ENCODE measurements at places on chromosomes 5 and 9. TPM values are rescaled to one million over a fixed set of nuclear protein-coding genes. Genes with fewer than 3 reads are reported as not detected.

DNA sequence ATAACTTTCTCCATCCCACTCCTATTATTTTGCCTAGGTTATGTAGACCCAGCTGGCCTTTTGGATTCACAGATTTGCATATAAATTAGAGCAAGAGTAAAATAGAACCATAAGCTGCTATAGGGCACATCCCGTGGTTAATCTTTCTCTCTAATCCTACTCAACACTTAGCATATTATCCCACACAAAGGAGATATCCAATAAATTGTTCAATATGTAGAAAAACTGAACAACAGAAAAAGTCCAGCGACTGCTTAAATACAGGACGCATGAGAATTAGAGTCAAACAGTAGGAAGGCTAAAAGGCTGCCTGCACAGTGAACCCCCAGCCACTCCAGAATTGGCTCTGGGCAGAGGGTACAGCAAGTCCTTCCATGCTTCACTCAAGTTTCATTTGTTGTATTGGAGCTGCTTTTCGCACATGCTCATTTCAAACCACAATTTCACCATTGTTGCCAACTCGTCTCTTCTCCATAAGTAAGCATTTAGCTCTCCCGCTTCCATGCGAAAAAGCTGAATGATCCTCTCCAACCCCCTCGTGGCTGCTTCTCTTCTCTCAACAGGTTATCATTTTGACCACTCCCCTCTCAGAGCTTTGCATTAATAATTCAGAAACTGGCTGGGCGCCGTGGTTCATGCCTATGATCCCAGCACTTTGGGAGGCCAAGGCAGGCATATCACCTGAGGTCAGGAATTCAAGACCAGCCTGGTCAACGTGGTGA lies 14.1 kb upstream of the IQGAP2 start:
- no peak for DNase-seq

DNA sequence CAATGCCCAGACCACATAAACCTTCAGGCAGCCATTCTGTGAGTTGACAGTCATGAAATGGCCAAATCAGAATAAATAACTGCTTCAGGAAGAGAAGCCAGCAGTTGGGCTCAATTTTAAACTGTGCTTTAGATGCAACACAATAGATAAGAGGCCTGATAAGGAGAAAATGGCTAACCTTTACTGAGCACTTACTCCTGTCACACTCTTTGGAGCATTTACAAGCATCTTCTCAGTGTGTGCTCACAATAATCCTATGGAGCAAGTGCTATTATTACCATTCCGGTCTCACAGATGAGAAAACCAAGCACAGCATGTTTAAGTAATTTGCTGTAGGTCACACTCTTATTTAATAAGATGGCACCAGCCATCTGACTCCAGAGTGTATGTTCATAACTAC lies 11.5 kb upstream of the SH3RF2 start:
- DNase-seq = no peak

DNA sequence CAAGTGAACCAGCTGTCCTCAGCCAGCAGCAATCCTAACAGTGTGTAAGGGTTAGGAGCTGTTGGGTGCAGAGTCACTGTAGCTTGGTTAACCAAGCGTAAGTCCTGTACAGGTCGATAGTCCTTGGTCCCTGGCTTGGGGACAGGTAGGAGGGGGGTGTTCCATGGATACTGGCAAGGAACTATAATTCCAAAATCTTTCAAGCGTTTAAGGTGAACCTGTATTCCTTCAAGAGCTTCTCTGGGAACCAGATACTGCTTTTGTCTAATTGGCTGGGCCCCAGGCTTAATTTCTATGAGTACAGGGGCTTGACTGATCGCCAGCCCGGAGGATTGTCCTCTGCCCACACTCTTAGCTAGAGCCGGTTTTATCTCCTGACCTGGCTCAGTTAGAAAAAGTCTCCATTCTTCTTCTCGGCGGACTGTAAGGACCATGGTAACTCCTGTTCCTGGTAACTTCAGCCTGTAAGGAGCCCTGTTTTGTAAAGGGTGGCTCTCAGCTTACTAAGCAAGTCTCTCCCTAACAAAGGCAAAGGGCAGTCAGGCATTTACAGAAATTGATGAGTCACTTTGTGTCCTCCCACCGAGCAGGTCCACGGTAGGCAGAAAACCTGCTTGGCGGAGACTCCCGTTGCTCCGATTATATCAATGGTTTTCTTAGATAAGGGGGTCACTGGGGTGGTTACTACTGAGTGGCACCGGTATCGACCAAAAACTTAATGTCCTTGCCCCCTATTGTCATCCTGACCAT lies 6.0 kb upstream of the ZNF354C start:
- DNase-seq = no peak

DNA sequence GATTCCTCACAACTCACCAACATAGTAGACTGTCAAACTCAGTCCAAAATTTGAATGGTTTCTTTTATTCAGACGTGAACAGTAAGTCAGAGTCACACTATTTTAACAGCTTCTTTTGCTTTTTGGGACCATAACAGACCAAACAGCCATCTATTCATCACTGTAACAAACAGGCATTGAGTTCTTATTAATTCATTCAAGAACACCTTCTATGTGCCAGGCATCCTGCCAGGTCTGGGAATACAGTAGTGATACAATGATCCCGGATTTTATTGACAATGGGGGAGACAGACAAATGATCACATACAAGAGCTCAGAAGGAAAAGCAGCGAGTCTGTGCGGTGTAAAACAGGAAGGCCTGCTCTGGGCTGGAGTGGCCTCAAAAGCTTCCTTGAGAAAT lies 153.3 kb upstream of the ERCC6L2 start:
- no peak for DNase-seq

DNA sequence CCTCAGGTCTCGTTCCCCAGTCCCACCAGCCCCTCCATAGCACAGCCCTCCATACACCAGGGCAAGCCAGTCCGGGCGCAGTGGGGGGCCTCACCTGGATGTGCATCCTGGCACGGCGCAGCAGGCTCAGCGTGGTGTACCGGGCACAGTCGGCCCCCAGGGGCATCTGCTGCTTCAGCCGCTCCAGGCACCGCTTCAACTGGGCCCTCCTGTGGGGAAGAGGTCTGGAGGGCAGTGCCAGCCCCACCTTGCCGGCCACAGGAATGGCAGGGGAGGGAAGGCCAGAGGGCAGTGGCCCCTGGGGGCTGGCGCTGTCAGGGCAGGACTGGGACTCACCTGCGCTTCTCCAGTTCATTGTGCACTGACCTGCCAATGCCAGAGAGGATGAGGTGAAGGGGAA lies 1.4 kb downstream of the MXD3 start:
- peak; percentile 87 for DNase-seq

GRCh38 chr9:738209-738915 lies 103.1 kb upstream of the DMRT1 start:
- no peak for DNase-seq

DNA sequence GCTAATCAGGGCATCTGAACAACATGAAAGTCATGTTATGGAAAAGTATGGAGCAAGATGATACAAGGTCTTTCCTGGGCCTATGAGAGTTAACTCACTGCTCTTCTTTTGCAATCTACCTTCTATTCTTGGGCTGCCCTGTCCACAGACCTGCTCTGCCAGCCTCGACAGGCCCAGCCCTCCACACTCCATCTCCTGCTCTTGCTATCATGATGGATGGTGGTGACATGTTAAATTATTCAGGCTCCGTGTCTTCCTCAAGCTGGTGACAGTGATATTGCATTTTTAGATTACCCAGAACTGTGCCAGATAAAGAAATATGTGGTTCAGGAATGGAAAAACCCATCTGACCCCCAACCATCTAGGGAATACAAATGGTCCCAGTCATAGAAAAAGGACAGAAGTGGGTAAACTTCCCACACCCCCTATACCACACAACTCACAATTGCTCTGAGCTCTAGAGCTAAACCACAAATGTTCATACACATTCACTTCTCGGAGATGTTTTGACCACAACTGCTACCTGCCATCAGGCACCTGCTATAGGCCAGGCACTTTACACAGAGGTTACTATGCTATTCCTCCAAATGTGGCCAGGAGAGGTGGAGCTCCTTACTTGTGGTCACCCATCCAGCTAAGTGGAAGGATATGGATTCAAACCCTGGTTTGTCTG lies 311.3 kb downstream of the ASTN2 start:
- DNase-seq = no peak

DNA sequence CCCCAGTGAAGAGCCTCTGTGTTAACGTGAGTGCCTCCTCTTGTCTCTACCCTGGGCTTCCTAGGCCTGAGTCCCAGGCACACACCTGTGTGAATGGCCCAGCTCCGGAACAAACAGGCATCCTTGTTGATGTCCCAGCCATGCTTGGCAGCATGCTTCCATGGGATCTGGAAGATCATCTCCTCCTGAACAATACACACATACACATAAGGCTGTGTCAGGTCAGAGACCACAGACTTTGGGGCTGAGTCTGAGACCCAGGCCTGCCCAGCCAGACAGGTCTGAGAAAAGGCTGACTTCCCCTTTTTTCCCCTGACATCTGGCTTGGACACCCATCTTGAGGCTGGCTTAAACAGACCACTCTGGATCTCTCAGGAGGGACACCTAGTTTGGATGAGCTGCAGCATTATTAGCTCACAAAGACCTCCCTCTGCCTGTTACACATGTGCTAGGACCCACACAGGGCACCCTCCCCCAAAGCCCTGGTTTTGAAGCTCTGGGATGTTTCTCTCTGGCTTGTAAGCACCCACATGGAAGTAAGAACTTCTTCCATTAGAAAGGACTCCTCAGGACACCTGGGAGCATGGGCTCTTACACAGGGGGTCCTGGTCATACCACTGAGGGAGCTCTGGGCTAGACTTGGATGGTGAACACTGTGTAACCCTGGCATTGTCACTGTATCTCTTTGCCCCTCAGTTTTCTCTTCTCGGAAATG lies 2.6 kb downstream of the IRF1 start:
- DNase-seq = peak; percentile 77

DNA sequence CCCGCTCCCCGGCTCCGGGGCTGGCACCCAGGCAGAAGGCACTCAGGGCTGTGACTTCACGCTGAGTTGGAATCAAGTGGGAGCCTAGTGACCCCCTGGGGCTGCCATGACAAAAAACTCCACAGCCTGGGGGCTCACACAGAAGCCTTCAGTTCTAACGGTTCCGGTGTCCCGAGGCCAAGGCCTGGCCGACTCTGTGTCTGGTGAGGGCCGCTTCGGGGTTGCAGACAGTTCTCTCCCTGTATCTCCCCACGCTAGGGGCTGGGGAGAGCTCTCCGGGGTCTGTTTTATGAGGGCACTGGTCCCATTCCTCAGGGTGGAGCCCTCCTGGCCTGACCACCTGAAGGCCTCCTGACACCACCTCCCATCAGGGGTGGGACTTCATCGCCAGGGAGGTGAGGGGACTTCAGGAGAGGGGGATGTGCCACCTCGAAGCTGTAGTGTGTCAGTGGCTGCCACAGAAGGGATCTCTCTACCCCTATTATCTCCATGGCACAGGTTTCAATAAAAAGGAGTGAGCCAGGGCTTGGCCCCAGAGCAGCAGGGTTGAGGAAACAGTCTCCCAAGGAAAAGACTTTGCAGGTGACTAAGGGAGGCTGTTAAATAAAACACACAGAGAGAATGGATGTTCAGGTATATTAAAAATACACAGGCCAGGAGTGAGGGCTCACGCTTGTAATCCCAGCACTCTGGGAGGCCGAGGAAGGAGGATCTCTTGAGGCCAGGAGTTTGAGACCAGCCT lies 1.5 kb upstream of the SLC6A3 start:
- DNase-seq = peak; percentile 42

DNA sequence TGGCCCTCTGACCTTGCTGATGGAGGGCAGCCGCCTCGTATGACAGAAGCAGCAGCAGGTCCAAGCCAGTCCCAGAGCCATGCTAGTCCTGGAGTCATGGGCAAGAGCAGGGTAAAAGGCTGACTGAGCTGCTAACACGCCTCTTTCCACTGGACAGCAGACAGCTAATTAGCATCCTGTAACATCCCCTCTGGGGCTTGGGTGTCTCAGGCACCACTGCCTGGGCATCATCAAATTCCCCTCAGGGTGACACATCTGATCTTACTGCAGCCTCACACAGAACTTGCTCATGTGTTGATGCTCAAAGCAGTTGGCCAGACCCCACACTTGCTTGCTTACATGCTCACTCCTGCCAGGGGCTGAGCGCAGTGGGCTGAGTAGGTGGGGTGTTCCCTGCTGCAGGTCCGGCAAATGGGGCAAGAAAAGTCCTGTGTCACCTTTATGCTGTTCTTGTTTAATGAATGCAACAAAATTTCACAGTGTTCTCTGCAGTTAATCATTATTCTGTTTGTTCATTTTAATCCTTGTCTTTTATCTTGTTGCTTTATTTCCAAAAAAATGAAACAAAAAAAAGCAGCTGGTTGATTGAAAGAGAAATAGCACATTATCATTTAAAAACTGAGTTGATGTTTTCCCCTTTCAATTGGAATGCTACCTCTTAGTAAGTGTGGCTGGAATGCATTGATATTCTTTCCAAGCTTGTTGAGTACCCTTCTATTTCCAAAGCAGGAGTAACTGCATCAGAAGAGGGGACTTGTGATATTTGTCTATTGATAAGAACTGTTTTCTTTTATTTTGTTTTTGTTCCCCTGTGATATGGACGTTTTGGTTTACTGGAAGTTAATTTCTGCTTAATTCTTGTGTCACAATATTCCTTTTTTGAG lies 254.1 kb downstream of the CDH18 start:
- DNase-seq = peak; percentile 52

GRCh38 chr9:33718987-33719386 lies 76.4 kb upstream of the PRSS3 start:
- DNase-seq = no peak

GRCh38 chr5:76855961-76856360 lies 6.1 kb downstream of the S100Z start:
- DNase-seq = no peak

Gene GKAP1
- total RNA-seq = 15.8 TPM

- no peak for DNase-seq
Observed at GRCh38 chr9:110802416-110803035, 133.9 kb downstream of the MUSK start.

GRCh38 chr9:69822116-69822750 lies 1.6 kb downstream of the CFAP95 start:
- no peak for DNase-seq

DNA sequence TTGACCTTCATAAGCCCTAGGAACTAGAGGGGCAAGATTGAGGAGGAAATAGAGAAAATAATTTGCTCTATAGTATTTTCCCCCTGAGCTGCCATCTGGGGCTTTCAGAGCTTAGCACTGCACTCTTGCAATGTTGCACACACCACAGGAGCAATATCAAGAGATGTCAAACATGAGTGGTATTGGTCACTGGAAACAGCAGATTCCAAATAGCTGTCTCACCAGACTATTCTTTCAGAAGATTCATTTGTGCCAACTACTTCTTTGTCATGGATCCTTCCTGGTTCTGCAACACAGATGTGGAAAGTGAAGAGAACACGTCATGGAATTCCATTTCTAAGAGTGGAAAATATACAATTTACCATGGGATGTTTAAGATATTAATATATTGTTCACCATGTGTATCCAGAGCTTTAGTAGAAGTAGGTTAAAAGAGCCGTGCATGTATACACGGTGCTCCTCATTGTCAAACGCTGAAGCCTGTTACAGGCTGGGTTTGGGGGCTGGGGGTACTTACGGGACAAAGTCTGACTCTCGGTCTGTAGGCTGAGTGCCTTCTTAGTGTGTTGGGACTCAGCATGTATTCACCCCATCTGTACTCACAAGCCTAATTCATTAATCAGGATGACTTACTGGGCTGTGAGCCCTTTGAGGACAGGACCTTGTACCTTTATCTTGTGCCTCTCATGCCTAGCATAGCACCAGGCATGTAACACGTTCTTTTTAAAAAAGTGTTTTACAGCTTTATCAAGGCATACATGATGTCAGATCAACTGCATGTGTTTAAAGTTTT lies 31.4 kb upstream of the GDNF start:
- no peak for DNase-seq

GRCh38 chr9:2043243-2043642 lies 28.1 kb downstream of the SMARCA2 start:
- no peak for DNase-seq
